Anterior cingulate cortex (tissue), 58 donors: ENCODE measurements at places on chromosomes 7 and 10.

DNA sequence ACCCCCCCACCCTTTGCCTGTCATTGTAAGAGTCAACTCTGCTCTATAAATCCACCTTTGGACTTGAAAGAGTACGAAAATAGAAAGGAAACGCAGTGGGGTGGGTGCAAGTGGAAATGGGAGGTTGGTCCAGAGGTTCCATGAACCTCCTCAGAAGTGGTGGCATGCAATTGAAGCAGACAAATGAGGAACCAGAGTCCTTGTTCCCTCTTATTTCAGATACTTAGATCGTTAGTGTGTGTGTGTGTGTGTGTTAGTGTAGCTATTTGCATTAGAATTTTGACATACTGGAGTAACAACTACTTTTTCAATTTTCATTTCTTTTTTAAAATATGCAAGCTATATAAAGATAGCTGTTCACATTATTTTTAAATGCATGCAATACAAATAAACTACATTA lies 18.1 kb upstream of the TFAM start:
- no peak for DNase-seq

- DNase-seq = no peak
Observed at GRCh38 chr7:51732116-51732515, 415.5 kb upstream of the COBL start.

DNA sequence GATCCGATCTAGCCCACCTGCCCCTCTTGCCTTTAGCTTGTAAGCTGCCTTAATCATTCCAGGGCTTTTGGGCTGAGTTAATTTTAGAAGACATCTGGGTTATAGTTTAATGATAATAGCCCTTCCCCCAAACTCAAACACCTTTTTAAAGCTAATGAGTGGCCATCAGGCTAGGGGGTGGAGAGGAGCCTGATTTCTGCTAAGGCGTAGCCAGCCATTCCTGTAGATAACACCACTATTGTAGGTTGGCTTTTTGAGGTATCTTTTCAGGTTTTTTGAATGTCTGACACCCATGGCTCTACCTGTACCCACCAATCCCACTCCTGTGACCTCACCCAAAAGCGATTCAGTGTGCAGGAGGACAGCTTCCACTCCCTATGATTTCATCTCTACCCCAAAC lies 7.6 kb upstream of the SYPL1 start:
- DNase-seq = no peak

DNA sequence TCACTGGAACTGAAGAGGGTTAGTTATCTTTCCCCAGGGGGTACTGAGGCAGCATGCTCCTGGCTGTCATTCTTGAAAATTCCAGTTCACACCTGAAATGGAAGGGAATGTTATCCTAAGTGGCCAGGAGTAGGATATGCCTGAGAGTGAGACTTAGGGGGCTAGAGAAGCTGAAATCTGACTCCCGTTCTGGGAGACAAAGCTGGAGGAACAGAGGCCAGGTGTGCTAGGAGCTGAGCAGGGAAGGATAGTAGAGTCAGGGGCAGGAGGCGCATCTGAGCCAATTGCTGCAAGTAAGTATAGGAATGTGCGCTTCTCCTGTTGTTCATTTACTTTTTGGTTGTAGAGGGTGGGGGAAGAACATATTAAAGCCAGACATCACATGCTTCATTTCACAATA lies 58.1 kb upstream of the KIAA1217 start:
- DNase-seq = no peak

DNA sequence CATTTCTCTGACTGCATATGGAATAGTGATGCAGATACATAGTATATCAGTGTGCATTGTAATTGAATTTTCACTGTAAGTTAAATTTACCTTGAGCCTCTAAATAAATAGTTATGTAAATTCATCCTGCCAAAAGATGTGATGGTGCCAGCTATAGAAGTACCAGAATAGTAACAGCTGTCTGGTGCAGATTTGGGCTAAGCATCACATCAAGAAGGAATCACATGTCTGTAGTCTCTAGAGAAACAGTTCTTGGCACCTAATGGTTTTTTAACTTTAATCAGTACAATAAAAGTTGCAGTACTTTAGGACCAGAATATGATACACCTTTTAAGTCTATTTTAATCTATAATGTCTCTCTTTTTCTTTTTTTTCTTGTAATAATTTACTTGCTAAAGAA lies 17.4 kb downstream of the PLEKHA1 start:
- no peak for DNase-seq

- no peak for DNase-seq
Observed at GRCh38 chr7:109611656-109612055, 1042.0 kb downstream of the DNAJB9 start.

DNA sequence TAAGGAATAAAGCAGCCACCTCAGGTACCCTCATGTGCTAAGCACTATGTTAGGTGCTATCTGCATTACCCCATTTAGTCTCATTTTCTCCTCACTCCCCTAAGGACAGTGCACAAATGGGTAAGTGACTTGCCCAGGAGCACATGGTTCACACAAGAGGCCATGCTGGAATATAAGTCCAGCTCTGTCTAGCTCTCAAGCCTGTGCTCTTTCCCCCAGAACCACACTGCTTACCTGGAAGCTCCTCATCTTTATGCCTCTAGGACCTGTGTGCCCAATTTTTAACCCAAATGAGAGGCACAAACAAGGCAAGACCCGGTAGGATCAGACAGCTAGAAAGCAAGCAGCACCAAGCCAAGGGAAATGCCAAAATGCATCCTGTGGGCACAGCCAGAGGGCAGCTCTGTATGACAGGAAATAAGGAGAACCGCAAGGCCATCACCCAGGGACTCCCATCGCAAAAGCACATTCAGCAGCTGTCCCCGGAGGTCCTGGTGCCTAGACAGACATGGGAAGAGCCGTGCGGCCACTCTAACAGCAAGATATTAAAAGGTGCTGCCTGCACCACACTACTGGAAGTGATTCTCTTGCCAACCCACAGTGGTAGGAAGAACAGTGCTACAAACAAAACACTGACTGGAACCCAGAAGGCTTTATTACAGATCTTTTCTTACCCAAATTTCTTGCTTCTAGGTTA lies 88.1 kb downstream of the GSAP start:
- DNase-seq = no peak

DNA sequence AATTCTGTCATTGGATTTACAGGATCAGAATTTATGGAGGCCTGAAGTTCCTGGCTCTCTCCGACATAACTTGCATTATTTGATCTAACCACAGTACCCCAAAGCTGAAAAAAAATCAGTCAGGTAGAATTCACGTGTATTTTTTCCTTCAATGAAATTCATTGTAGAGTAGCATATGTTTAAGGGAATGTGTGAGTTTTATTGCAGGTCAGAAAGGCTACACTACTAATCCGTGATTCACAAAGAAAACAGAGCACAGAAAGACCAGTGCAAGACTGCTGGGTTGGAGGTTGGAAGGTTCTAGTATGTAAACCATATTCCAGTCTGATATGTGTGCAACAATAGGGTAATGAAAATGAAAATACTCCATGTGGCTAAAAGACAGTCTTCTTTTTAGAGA lies 247.0 kb upstream of the FERD3L start:
- DNase-seq = no peak

- no peak for DNase-seq
Observed at GRCh38 chr10:43055991-43056567, 20.8 kb upstream of the RET start.

GRCh38 chr7:17408245-17408903 lies 109.9 kb downstream of the AHR start:
- DNase-seq = no peak

- no peak for DNase-seq
Observed at GRCh38 chr10:46042527-46042926, 3.5 kb downstream of the MSMB start.

- DNase-seq = no peak
Observed at GRCh38 chr10:100036850-100037249, 27.1 kb upstream of the DNMBP start.

DNA sequence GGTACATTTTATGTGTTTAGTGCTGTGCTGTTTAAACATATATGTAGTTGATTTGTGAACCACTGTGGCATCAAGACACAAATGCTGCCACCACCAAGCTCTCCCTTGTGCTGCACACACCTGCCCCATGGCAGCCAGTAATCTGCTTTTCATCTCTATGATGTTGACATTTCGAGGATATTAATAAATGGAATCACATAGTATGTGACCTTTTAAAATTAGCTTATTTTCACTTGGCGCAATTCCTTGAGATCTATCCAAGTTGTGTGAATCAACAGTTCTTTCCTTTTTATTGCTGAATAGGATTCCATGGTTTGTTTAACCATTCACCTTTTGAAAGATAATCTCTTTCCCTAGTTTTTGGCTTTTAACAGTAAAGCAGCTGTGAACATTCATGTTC lies 73.1 kb downstream of the BMPR1A start:
- DNase-seq = no peak

GRCh38 chr10:78476844-78477243 lies 443.2 kb downstream of the RPS24 start:
- no peak for DNase-seq

DNA sequence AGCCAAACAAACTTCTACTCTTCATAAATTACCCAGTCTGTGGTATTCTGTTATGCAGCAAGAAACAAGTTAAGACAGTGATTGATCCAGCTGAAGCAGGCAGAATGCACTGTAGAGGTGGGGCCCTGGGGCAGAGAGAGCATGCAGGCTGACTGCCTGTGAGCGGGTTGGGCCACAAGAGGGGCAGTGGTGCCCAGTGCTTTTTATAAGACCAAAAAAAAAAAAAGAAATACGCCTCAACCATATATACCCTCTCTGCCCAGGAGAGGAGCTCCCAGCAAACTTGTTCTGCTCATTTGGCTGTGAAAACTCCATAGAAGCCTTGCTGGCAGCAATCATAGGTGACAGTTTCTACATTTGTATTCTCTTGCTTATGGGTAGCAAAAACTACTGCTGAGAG lies 104.7 kb downstream of the SORBS1 start:
- DNase-seq = no peak
